Activated CD4-positive, alpha-beta T cell treated with anti-CD3 and anti-CD28 coated beads for 24 hours (primary cell): ENCODE measurements at places on chromosomes 11 and 22.

- no peak for DNase-seq
Observed at GRCh38 chr11:11382858-11383532, 29.9 kb upstream of the CSNK2A3 start.

- DNase-seq: no peak
Observed at GRCh38 chr11:46616551-46617133, 385 bp downstream of the HARBI1 start.

DNA sequence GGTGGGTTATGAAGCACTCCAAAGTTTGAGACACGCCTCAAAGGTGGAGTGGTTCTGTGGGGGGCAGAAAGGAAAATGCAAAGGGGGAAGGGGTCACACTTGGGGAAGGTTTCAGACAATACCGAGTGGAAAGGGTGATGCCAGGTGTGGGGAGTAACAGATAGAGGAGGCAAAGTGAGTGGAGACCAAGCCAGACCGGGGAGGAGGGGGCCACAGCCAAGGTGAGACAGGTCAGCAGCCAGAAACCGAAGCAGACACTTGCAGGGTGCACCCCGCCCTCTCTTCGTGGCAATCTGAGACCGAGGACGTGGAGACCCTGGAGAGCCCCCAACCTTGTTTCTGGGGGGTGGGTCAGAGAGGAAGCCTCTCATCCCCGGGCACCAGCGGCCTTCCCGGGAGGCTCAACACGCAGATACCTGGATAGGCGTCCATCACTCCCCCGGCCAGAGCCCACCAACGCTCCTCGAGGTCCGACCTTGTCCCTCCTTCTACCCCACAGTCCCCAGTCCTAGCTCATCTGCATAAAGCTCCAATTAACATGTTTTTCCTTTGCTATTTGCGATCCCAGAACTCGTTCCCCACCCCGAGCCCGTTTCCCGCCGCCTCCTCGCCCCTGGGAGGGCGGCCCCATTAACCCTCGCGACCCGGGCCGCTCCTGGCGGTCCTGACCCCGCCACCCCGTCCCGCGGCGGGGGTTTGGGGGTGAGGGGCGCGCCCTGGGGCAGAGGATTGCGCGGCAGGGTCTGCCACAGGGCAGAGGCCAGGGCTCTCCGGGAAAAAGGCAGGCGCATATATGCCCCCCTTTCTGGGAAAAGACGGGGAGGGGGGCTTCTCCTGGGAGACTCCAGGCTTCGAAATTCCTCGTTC lies 21.8 kb downstream of the RTN4RL2 start:
- no peak for DNase-seq

DNA sequence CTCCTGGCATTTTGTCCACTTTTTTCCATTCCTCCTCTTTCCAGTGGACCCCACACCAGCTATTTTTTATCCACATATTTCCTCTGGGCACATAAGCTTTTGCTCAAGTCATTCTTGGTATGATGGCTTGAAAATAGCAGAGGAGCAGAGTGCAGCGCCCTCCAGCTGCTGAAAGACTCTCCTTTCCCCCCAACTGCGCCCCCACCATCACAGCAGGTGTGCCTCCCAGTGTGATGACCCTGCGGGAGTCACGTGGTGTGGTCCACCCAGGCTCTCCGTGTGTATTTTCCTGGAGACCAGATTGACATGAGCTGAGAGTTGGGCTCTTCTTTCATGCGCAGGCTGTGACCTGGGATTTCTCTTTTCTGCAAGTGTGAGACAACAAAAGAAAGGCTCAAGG lies 1241.6 kb downstream of the TBC1D22A start:
- no peak for DNase-seq

DNA sequence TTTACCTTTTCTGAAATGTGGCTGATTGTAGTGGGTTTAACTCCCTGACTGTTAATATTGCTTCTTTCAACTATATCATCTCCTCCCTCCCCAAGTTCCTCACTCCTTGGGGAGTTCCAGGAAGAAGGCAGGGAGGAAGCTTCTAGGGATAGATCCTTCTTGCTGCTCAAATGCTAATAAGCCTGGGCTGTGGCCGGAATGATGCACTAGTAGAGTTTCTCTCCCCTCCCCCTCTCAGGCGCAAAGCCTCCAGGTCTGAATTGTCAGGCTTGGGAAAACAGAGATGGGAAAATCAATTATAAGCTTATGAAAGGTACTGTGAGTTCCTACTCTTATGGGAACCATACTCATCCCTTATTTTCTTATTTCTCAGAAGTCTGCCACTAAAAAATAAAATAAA lies 30.8 kb downstream of the FEZ1 start:
- DNase-seq: no peak
